ENCODE measurements at places on chromosomes 1 and 21.

DNA sequence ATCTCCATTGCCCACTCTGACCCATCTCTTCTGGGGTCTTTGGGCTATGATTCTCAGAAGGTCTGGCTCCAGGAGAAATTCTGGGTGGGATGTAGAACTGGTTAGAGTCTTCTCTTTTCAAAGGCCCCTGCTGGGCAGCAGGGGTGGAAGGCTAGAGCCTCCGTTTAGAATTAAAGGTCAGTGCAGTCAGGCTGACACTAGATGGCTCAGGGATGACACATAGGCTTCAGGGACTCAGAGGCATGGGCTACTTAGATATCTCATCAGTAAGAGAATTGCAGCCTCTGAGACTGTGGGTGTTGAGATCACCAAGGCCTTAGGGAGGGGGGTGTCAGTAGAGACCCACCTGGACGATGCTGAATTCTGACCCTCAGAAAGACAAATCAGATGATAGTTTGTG, 12.6 kb upstream of the PPM1J start:
- no peak for DNase-seq

GRCh38 chr21:17613242-17613676, 558 bp upstream of the BTG3 start:
- DNase-seq, result no peak

DNA sequence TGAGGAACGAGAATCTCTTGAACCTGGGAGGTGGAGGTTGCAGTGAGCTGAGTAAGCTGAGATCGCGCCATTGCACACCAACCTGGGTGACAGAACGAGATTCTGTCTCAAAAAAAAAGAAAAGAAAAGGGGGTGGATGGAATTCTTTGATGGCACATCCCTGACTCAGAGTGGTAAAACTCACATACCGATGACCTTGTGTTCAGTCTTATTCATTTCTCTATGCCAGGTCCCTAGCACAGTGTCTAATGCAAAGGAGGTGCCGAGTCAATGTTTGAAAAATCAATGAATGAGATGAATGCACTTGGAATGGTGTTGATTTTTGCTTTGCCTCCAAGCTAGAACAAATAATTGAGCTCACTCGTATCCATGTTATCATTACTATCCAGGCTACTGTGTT, 18.5 kb upstream of the FAM20B start:
- no peak for DNase-seq

- DNase-seq, result no peak
These were observed 5.5 kb upstream of the SNAPIN start for GRCh38 chr1:153652805-153653500.

- DNase-seq, result no peak
These were observed 10.3 kb downstream of the CAP1 start for GRCh38 chr1:40050863-40051262.

GRCh38 chr1:248597589-248597988, at the start of gene OR2T10:
OR2T10 (minus strand) TSS chr1:248597700; CDS start chr1:248593768, 3,932 bp downstream.
- DNase-seq, result no peak

DNA sequence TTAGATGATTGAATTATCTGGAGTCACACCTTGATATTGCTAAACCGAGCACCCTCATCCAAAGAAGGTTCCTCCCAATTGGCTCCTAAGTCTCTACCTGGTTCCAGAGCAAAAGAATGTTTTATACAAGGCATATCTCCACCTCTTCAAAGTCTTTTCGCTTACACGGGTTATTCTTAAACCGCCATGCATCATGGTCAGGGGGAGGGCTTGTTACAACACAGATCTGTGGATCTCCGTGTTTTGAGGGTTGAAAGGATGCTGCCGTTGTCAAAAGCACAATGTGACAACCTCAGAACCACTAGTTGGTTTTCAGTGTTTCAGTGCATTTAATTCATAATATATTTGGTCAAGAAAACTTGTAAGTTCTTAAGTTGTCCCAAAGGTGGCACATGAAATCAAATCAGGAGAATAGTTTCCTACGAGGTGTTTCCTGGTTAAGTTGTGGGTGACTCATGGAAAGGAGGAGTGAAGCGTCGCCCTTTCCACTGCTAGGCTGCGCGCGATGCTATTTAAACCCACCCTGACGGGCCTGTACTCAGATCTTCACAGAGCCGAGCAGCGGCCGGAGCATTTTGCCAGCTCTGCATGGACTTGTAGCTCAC, 1531.6 kb upstream of the TPTE start:
- no peak for DNase-seq

- peak; percentile 57 for DNase-seq
These were observed 753 bp downstream of the KIF1B start for GRCh38 chr1:10210841-10211804.

DNA sequence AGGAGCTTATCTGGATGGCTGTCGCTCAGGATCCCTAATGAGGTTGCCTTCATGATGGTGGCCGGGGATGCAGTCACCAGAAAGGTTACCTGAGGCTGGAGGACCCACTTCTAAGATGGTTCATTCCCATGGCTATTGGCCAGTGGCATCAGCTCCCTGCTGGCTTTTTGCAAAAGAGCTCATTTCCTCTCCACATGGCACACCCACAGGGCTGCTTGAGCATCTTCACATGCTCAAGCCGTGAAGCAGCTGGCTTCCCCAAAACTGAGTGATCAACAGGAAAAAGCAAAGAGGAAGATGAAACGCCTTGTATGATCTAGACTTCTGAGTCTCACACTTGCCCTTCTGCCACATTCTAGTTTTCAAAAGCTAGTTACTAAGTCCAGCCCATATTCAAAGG, 124.6 kb upstream of the CXADR start:
- no peak for DNase-seq
